ENCODE measurements at places on chromosomes 1 and 21. TPM values are rescaled to one million over a fixed set of nuclear protein-coding genes. Genes with fewer than 3 reads are reported as not detected.

The SRM gene
- 152 TPM for total RNA-seq

DNA sequence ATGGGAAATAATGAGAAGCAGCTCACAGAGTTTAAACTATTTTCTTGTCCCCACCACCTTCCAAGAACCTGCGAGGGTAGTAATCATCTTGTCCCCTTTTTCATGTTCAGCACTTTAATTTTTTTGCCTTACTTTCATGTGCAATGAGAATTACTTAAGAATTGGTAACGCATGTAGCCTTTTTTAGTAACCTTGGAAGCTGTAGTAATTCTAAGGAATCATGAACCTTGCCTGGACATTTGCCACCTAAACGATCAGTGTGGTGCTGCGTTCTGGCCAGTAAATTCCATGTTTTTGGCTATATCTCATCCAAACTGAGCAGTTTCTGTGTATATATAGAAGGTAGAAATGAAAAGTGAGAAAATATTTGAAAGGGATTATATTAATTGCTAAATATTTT, 3.9 kb upstream of the VAMP3 start:
- no peak for DNase-seq

- DNase-seq, result no peak
Observed at GRCh38 chr21:35609263-35609662, 451.1 kb downstream of the SETD4 start.

DNA sequence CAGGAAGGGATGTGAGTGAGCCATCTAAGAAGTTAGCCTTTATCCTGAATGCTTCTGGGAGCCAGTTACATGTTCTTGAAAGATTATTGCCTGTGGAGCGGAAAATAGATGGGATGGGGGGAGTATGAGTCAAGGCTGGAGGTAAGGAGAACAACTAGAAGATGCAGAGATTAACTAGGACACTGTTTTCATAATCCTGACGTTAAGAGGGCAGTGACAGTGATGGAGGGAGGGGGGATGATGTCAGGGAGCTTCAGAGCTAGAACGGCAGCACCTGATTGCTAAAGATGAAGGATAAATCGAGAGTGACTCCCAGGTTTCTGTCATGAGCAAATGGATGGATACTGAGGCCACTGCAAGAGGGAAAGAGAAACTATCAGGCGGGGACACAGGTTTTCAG, 10.0 kb upstream of the RCSD1 start:
- no peak for DNase-seq

- no peak for DNase-seq
Observed at GRCh38 chr1:187261637-187262036, 432.9 kb downstream of the PLA2G4A start.

- no peak for DNase-seq
Observed at GRCh38 chr1:29271724-29272123, 35.4 kb downstream of the PTPRU start.

DNA sequence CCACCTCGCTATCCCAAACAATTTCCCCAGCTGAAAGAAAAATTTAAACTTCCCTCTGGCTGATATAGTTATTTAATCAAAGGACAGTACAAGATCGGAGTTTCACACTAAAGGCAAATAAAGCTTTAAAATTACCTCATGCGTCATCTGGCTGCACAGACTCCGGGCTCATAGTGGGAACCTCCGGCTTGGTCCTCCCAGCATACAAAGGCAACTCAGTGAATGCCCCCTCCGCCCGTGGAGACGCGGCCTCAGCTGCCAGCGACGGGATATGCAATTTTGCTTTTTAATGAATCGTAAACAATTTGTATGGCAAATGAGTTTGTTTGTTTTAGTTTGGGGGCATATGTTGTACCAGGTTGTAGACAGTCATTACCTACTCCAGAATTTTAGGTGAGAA, 214.6 kb upstream of the NFIA start:
- no peak for DNase-seq

- no peak for DNase-seq
Observed at GRCh38 chr1:16922885-16923431, 1.2 kb downstream of the CROCC start.

- no peak for DNase-seq
Observed at GRCh38 chr1:225554216-225554812, 98.6 kb downstream of the ENAH start.

The CELA2B gene
- total RNA-seq, result not detected

- peak; percentile 72 for DNase-seq
Observed at GRCh38 chr1:84944767-84945486, 51.9 kb upstream of the LPAR3 start.

DNA sequence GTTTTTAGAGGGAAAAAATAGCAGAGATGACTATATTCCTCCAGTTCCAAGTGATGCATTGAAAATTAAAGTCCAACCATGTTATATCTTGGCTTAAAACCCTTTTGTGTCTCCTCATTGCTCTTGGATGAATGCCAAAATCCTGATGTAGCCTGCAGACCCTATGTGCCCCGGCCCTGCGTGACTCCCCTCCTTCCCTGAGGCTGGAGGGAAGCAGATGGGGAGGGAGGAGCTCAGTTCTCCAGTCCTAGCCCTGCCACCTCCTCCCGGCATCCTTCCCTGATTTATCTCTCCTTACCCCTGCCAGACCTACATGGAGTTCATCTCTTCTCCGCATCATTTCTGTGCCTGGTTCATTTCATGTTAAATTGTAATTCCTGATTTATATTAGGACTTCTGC, 397.4 kb downstream of the PTPRU start:
- no peak for DNase-seq

The TNFRSF9 gene
- total RNA-seq, result 0.28 TPM

The LAMC2 gene
- total RNA-seq, result not detected

DNA sequence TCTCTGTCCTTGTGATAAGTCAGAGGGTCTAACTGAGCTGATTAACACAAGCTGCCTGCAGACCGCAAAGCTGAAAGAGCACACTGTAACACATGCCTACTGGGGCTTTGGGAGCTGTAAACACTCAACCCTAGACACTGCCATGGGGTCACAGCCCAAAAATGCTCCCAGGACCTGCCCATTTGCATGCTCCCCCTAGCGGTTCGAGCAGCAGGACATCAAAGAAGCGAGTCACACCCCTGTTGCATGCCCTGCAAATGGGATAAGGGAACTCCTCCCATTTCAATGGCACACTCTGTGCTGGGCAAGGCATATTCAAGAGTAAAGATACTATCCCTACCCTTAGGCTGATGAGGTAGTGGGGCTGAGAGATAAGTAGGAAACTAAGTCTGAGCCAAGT, 22.8 kb downstream of the LCE3E start:
- DNase-seq, result no peak

DNA sequence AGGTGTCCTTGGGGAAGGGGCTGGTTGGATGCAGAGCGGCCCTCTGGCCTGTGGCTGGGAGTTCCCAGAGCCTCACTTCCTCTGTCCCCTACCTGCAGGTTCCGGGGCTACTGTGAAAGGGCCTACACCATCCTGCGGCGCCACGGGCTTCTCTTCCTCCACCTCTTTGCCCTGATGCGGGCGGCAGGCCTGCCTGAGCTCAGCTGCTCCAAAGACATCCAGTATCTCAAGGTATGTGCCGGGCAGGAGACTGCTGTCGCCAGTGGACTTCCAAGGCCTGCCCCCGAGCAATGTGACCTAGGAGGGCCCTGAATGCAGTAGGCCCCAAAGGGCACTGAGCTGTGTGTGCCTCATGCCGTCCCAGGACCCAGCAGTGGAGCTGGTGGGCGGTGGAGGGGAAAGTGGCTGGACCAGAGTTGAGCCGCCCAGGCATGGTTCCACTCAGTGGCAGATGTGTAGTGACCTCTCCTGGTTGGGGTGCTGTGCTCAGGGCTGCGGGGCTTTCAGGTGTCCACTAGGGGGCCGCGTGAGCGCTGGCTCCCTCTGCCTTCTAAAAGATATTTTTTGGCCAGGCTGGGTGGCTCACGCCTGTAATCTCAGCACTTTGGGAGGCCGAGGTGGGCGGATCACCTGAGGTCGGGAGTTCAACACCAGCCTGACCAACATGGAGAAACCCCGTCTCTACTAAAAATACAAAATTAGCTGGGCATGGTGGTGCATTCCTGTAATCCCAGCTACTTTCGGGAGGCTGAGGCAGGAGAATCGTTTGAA, 73.4 kb downstream of the PIK3CD start:
- peak; percentile 65 for DNase-seq

The PLA2G2A gene
- total RNA-seq, result not detected

The HCN3 gene
- total RNA-seq, result 22.4 TPM

The GBP4 gene
- not detected for total RNA-seq

All from neural crest cell (in vitro differentiated cells).